ENCODE measurements at places on chromosomes 1 and 21. TPM values are rescaled to one million over a fixed set of nuclear protein-coding genes. Genes with fewer than 3 reads are reported as not detected.

CAPN8 gene
- not detected for total RNA-seq

GBP2 gene
- total RNA-seq = 1.9 TPM

FAM72D gene
- total RNA-seq = 3.2 TPM

GART gene
- total RNA-seq = 123 TPM

SPRR2A gene
- total RNA-seq = not detected

ARTN gene
- total RNA-seq = 0.17 TPM

SLC25A24 gene
- total RNA-seq = 42.0 TPM

RPE65 gene
- not detected for total RNA-seq

COL9A2 gene
- 4.9 TPM for total RNA-seq

GLRX2 gene
- 13.1 TPM for total RNA-seq

KRTAP19-1 gene
- not detected for total RNA-seq

DDOST gene
- total RNA-seq = 316 TPM

AADACL4 gene
- total RNA-seq = not detected

TRAF3IP3 gene
- not detected for total RNA-seq

AMY2A gene
- total RNA-seq = not detected

PTCH2 gene
- under 0.01 TPM for total RNA-seq

MDM4 gene
- total RNA-seq = 8.4 TPM

OPTC gene
- not detected for total RNA-seq

A3GALT2 gene
- total RNA-seq = not detected

LAMC2 gene
- 1.8 TPM for total RNA-seq

CLDN8 gene
- total RNA-seq = not detected

APCS gene
- total RNA-seq = not detected

RGS4 gene
- total RNA-seq = 111 TPM

MASP2 gene
- total RNA-seq = not detected

C1orf185 gene
- not detected for total RNA-seq

TLCD4 gene
- 0.84 TPM for total RNA-seq

GPR37L1 gene
- total RNA-seq = not detected

ADGRL4 gene
- total RNA-seq = 7.0 TPM

TNFSF4 gene
- 15.5 TPM for total RNA-seq

KRTAP21-1 gene
- total RNA-seq = not detected

GRIK1 gene
- total RNA-seq = not detected

STIL gene
- 16.0 TPM for total RNA-seq

CR1 gene
- total RNA-seq = not detected

RIMS3 gene
- total RNA-seq = 1.0 TPM

F13B gene
- total RNA-seq = not detected

PLA2G4A gene
- total RNA-seq = 2.0 TPM

ZBTB18 gene
- total RNA-seq = 4.6 TPM

DIO1 gene
- total RNA-seq = not detected

GPR52 gene
- not detected for total RNA-seq

FMOD gene
- 2.2 TPM for total RNA-seq

KAZN gene
- 2.7 TPM for total RNA-seq

ASTN1 gene
- under 0.01 TPM for total RNA-seq

SPRR4 gene
- not detected for total RNA-seq

JTB gene
- 240 TPM for total RNA-seq

LRRC7 gene
- under 0.01 TPM for total RNA-seq
